Activated naive CD4-positive, alpha-beta T cell treated with anti-CD3 and anti-CD28 coated beads, Interleukin-2, amount 50 U/mL, for 72 hours (primary cell): ENCODE measurements at places on chromosomes 16 and 17.

- no peak for DNase-seq
Observed at GRCh38 chr17:78940708-78941107, 15.5 kb upstream of the TIMP2 start.

GRCh38 chr17:17420561-17421269, 56.1 kb upstream of the MED9 start:
- no peak for DNase-seq

DNA sequence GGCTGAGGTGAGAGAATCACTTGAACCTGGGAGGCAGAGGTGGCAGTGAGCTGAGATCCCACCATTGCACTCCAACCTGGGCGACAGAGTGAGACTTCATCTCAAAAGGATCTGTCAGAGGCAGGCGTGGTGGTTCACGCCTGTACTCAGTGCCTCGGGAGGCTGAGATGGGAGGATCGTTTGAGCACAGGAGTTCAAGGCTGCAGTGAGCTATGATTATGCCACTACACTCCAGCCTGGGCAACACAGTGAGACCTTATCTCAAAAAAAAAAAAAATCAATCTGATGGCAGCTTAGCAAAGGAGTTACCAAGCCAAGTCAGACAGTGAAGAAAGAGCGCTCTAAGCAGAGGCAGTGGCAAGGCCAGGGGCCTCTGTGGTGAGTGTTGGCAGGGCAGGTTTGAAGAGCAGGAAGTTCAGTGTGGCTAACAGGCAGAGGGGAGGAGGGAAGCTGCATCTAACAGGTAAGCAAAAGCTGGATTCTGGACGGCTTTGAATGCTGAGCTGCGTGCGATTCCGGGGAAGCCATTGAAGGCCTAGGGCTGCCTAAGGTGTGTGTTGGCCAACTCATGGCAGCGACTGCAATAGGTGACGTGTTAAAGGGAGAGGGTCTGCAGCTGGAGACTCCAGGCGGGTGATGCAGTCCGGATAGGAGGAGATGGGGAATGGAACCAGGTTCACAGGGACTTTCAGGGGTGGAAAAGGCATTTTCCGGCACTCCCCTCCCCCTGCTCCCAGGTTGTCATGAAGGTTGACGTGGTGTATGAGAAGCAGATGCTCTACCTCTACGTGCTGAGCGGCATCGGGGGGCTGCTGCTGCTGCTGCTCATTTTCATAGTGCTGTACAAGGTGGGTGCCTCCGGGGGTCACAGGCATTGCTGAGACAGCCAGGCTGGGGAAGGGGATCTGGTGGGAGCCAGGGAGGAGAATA, 7.0 kb downstream of the ZNF768 start:
- DNase-seq = no peak

DNA sequence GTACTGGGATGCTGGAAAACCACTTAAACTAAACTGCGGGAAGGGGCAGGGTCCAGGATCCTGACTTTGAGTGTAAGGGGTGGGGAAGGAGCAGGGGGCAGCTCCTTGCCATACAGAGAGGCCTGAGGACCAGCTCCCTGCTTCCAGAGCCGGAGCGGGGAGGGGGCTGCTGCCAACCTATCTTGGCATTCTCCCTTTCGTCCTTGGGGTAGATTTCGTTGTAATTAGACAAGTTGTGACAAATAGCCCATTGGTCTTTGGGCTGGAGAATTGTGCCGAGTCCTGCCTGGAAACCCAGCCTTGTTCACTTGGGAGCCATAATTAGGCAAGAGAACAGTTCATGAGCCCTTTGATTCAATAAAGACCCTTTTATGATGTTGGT, 175.5 kb downstream of the RAB11FIP4 start:
- DNase-seq = no peak

GRCh38 chr17:21125862-21126261, 902 bp upstream of the DHRS7B start:
- no peak for DNase-seq

DNA sequence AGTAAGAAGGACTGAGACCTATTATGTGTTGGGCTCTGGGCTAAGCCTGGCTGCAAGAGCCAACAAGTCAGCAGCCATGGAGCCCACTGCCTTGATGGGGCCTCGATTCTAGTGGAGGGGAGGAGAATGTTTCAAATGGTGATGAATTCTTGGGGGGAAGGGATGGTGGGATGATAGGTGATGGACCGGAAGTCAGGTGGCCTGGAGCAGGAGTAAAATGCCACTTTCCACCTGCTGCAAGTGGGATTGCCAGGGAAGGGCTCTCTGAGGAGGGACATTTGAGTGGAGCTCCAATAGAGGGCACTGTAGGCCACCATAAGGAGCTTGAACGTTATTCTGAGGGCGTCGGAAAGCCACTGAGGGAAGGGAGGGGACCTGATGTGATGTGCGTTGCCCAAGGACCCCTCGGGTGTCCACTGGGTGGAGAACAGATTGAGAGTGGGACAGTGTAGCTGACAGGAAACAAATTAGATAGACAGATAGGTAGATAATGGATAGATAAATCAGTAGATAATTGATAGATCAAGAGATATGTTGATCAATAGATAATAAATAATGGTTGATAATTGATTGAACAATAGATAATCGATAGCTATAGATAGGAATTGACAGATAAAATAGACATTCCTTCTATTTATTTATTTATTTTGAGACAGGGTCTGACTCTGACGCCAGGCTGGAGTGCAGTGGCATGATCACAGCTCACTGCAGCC, 18.2 kb upstream of the NXPH3 start:
- DNase-seq = peak; percentile 46

DNA sequence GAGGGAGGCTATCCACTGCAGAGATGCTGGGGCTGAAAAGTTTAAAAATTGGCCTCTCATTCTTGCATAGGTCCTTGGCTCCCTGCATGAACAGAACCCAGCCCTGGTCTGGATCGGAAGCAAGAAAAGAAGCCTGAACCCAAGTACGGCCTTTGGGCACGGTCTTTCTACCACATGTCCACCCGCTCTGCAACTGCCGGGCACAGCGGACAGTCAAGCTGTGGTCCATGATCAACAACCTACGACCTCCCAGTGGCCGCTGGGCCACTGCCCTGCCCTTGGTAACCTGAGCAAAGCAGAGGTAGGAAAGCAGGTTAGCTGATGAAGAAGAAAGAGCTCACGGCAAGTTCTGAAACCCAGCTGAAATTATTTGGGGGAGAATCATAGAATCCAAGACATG, 3.6 kb downstream of the ABCC12 start:
- no peak for DNase-seq

- no peak for DNase-seq
Observed at GRCh38 chr16:10242097-10242496, 59.9 kb upstream of the GRIN2A start.

DNA sequence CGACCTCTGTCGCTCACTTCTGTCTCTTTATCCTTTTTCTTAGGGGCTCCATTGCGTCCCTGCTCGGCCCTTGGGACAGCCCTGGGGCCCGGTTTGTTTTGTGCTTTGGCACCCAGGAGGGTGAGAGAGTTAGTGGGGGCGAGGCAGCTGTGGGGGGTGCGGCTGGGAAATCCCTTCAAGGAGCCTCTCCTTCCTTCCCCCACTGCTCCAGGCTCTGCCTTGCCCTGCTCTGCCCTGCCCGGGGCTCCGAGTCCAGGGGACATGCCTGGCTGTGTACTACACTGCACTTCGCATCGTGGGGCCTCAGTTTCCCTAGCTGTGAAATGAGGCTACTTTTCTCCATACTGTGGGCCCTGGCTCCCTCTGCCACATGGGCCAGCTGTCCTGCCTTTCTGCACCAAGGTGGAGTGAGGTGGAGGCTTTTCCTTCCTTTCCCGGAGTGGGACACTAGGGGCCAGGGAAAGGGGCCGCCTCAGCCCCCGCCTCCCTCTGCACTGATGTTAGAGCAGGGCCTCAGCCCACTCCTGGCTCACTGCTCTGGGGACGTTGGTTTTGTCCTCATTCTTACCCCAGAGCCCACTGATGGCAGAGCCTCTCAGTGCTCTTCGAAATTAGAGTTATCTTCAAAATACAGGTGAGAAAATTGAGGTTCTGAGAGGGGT, 980 bp downstream of the LLGL1 start:
- no peak for DNase-seq

GRCh38 chr16:51723036-51723724, 572.1 kb upstream of the SALL1 start:
- no peak for DNase-seq

GRCh38 chr16:1426734-1427471, 4.0 kb upstream of the PERCC1 start:
- no peak for DNase-seq

GRCh38 chr16:73713251-73713650, 583.4 kb upstream of the PSMD7 start:
- DNase-seq = no peak

DNA sequence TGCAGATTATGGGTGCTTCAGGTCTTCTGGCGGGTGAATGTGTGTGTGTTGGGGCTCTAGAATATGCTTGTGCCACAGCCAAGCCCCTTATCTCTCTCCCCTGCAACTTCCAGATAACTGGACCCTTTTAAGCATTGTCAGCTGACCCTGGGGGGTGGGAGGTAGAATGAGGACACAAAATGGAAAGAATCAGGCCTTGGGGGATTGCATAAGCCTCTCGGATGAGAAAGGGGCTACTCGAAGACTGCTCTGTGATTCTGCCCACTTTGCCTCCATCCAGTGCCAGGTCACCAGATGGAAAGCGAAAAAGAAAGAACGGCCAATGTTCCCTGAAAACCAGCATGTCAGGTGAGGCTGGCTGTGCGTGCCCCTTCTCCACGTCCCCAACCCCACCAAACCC, 13.8 kb downstream of the THRA start:
- DNase-seq = no peak

GRCh38 chr16:4316864-4317531, 1.1 kb downstream of the GLIS2 start:
- no peak for DNase-seq

- DNase-seq = no peak
Observed at GRCh38 chr17:39318636-39319035, 82.8 kb downstream of the FBXL20 start.

GRCh38 chr17:66348584-66349165, 46.3 kb downstream of the PRKCA start:
- no peak for DNase-seq

GRCh38 chr17:72004611-72005331, 116.0 kb upstream of the SOX9 start:
- no peak for DNase-seq

DNA sequence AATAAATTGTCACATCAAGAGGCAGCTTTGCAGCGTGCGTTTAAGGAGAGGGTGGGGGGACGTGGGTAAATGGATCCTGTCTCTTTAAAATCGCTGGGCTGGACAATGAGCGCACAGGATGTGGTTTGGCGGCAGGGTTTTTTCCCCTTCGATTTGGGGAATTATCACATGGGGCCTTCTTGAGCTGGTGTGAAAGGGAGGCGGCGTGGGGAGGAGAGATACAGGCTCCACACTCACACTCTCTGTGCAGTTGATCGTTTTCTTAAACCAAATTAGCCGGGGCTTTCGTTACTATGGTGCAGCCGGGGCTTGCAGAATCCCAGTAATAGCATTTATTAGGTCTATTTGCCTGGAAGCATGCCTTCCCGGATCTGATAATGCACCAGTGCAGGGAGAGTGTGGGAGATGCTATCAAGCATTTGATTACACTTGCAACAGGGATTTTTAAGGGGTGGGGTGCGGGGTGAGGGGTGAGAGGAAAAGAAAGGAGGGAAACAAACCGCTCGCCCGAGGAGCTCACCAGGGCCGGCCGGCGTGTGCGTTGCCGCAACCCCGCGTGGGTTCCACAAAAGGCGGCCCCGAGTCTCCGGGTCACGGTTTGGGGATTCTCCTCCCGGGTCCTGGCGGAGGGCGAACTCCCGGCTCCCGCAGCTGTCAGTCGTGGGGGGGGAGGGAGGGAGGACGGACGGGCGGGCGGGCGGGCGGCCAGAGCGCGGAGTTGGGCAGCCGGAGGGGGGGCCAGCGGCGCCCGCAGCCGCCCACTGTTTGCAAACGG, 58.8 kb upstream of the GSE1 start:
- DNase-seq = peak; percentile 63

- no peak for DNase-seq
Observed at GRCh38 chr16:73747328-73747727, 549.3 kb upstream of the PSMD7 start.

DNA sequence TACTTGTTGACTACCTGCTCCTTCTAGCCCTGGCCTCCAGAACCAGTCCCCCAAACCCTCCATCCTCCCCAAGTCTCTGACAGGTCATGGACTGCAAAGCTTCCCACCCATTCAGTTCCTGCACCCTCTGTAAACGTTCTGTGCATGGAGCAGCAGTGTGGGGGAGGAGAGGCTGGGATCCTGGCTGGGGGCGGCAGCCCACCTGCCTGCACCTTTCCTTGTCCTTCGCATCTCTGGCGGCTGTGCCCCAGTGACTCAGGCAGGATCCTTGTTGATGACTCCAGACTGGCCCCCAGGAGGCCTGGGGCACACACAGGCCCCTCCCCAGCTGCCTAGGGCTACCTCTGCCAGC, 1.6 kb upstream of the PKMYT1 start:
- no peak for DNase-seq

- no peak for DNase-seq
Observed at GRCh38 chr16:14024283-14024682, 46.8 kb upstream of the MRTFB start.

- no peak for DNase-seq
Observed at GRCh38 chr16:70735141-70735979, 49.5 kb upstream of the MTSS2 start.

- DNase-seq = no peak
Observed at GRCh38 chr17:13256545-13256944, 238.7 kb upstream of the ELAC2 start.

DNA sequence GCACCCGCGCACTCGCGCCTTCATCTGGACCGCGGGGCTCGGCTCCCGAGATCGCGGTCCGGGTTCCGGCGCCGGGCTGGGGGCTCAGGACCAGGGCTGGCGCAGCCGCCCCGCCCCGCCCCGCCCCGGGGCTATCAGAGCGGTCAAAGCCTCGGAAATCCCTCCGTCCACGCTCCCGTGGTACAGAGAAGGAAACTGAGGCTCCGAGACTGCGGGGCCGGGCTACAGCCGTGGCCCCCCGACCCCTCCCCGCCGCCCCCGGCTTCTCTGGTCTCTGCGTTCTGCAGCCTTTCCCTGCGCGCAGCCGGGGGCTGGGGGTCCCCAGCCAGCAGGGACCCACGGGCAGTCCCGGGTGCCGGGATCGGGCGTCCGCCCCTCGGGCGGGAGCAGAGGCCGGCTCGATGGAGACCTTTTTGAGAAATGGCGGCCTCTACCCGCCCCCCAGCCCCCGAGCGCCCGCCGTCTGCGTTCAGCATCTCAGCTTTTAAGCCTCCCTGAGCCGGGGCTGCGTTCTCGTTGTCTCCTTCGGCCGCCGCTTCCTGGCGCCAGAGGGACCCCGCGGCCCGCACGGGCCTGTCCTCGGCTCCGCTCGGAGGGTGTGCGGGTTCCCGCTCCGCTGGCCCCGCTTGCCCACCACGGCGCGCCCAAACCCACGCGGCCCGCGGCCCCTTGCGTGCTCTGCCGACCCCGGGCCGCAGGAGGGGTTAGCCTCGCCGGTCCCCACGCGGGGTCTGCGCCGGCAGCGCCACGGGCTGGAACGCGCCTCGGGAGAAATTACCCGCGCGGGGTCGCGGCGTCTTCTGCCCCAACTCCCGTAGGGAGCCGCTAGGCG, 1.5 kb upstream of the NPTX1 start:
- no peak for DNase-seq
